ENCODE measurements at places on chromosomes 1 and 21. TPM values are rescaled to one million over a fixed set of nuclear protein-coding genes. Genes with fewer than 3 reads are reported as not detected.
A peak's percentile ranks its signal among the peaks of the same experiment; 100 is the strongest.

Gene MIXL1
- total RNA-seq, result not detected

- no peak for DNase-seq
- peaks cover 55% of the 10 kb centered on the region for H3K4me1 ChIP-seq
- no peaks in the 10 kb centered on the region for H3K27me3 ChIP-seq
- peak overlapping the region; percentile 25 for H3K27ac ChIP-seq
These were observed 8.2 kb downstream of the THRAP3 start for GRCh38 chr1:36232212-36233095.

- peaks cover 5% of the 10 kb centered on the region for H3K36me3 ChIP-seq
- peak overlapping the region; percentile 38 for H3K27ac ChIP-seq
- peak overlapping the region; percentile 95 for H3K4me3 ChIP-seq
- no peaks in the 10 kb centered on the region for H3K27me3 ChIP-seq
- H3K4me1 ChIP-seq, result peaks cover 31% of the 10 kb centered on the region
These were observed 1.1 kb downstream of the DFFB start for GRCh38 chr1:3858231-3858981.

Gene CFAP107
- not detected for total RNA-seq

- peaks cover 78% of the 10 kb centered on the region for H3K27me3 ChIP-seq
- DNase-seq, result no peak
- H3K27ac ChIP-seq, result no peak overlapping the region
- H3K4me3 ChIP-seq, result no peak overlapping the region
- no peaks in the 10 kb centered on the region for H3K36me3 ChIP-seq
These were observed 2.9 kb downstream of the PAX7 start for GRCh38 chr1:18633422-18634155.

DNA sequence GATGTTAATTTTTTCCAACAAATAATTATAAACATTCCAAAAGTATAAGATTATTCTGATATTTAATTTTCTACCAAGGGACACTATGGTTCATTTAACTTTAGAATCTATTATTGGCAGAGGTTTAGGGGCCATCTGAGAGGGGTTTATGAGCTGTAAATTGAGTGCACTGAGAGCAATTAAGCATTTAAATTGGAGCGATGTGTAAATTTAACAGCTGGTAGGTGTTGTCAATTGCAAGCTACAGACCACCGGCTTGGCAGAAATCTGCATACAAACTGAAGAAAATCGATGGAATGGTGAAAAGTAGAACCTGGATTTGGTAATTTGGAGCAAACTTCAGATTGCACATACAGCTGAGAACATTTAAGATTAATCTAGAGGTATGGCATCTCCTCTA, 55.8 kb upstream of the MTF2 start:
- H3K4me1 ChIP-seq, result no peaks in the 10 kb centered on the region
- DNase-seq, result no peak
- H3K27ac ChIP-seq, result no peak overlapping the region
- H3K36me3 ChIP-seq, result no peaks in the 10 kb centered on the region

DNA sequence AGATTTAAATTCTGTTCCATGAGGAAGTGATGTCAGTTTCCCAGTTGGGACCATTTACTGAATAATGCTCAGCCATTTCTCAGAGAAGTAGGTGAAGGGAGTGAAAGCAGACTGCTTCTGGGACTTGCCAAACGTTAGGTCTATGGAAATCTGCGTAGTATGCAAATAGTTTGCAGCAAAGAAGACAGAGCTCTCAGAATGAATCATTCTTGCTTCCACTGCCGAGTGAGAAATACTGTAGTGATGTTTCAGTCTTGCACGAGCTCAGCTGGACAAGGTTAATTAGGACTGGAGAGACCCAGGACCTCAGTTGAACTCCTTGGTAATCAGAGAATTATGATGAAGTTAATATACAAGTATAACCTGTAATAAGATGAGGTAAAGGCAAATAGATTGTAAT, 317.7 kb upstream of the DAB1 start:
- H3K4me3 ChIP-seq, result no peak overlapping the region
- H3K27me3 ChIP-seq, result peaks cover 2% of the 10 kb centered on the region
- no peaks in the 10 kb centered on the region for H3K4me1 ChIP-seq

DNA sequence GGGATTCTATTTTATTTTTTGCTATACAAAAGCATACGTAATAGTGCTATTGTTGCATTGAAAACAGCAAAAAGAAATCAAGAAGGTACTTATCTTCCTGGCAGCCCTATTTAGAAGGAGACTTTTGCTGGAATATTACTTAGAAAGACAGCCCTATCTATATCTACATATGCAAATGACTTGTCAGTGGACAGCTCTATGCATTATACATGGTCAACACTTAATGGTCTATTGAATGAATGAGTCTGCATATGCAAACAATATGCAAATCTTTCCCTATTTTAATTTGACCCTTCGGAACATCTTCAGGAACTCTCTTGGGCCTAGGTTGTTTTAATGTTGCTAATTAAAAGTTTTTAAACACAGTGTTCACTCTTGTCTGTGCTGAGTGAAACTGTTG, 110.8 kb downstream of the PLXNA2 start:
- peaks cover 13% of the 10 kb centered on the region for H3K27me3 ChIP-seq
- H3K4me1 ChIP-seq, result peaks cover 5% of the 10 kb centered on the region
- H3K36me3 ChIP-seq, result no peaks in the 10 kb centered on the region
- H3K27ac ChIP-seq, result no peak overlapping the region
- DNase-seq, result no peak

DNA sequence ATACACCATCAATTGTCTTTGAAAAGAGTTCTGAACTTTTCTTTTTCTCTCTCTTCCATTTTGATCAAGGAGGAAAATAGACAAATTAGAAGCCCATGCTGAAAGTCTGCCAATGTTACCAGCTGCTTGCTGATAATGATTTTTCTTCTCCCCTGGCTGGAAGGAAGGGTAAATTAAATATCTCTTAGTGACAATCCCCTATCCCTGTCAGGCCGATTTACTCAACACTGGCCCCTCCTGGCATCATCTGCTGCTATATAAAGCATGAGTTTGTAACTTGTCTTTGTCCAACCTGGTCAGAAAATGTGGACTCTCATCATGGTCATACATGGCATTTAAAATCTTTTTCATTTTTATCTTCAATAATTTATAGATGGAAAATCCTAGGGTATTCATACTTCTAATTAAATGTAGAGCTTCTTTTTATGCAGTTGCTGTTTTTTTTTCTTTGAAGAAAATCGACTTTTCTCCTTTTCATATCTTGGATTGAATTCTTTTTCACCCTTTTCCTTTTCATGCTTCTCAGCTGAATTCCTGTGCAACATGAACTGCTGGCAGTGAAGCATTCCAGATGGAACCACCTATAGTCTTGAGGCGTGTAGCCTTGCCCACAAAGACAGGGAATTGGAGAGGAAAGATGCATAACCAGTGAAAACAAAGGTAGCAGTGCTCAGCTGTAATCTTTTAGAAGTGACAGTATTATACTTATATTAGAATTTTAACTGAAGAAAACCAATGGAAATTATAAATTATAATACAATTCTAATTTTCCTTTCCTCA, 214.7 kb upstream of the PTGFR start:
- H3K4me3 ChIP-seq, result no peak overlapping the region
- H3K27ac ChIP-seq, result no peak overlapping the region
- peaks cover 11% of the 10 kb centered on the region for H3K27me3 ChIP-seq

GRCh38 chr21:26715878-26716506, 129.2 kb downstream of the ADAMTS1 start:
- peaks cover 3% of the 10 kb centered on the region for H3K4me1 ChIP-seq
- peak; percentile 41 for DNase-seq
- H3K27ac ChIP-seq, result no peak overlapping the region

DNA sequence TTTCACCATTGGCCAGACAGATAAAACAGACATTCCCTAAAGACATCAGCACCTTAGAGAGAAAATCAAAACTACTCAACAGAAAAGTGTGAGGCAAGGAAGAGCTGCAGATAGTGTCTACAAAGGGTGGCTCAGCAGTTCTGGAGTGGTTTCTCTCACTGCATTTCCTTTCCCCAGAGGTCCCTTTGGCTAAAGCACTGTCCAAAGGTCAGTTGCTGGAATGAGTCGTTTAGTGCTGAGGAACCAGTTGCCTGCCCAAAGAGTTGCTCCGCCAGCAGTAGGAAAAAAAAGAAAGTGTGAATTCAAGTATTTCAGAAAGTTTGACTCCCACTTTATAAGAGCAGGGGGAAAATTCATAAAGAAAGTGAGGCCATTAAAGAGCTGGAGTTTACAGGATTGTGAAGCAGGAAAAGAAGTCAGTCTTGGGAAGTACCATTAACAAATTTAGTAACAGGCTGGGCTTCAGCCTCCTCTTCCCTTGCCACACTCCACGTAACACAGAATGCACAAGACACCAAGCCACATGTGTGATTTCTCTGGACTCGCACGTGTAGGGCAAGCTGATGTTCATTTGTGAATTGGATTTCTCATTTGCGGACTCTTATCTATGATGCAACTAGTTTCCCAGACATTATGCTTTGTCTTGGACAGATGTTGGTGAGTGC, 122.2 kb downstream of the RUNX1 start:
- H3K36me3 ChIP-seq, result peaks cover 23% of the 10 kb centered on the region
- H3K27ac ChIP-seq, result peak overlapping the region; percentile 34
- H3K4me1 ChIP-seq, result peaks cover 82% of the 10 kb centered on the region
- DNase-seq, result no peak

Gene REN
- not detected for total RNA-seq

GRCh38 chr1:203673550-203674411, 47.1 kb downstream of the ATP2B4 start:
- H3K27ac ChIP-seq, result peak overlapping the region; percentile 83
- DNase-seq, result peak; percentile 81

Gene DIO1
- total RNA-seq, result not detected

Gene SH2D5
- total RNA-seq, result 0.32 TPM

Gene CR2
- total RNA-seq, result 0.39 TPM

DNA sequence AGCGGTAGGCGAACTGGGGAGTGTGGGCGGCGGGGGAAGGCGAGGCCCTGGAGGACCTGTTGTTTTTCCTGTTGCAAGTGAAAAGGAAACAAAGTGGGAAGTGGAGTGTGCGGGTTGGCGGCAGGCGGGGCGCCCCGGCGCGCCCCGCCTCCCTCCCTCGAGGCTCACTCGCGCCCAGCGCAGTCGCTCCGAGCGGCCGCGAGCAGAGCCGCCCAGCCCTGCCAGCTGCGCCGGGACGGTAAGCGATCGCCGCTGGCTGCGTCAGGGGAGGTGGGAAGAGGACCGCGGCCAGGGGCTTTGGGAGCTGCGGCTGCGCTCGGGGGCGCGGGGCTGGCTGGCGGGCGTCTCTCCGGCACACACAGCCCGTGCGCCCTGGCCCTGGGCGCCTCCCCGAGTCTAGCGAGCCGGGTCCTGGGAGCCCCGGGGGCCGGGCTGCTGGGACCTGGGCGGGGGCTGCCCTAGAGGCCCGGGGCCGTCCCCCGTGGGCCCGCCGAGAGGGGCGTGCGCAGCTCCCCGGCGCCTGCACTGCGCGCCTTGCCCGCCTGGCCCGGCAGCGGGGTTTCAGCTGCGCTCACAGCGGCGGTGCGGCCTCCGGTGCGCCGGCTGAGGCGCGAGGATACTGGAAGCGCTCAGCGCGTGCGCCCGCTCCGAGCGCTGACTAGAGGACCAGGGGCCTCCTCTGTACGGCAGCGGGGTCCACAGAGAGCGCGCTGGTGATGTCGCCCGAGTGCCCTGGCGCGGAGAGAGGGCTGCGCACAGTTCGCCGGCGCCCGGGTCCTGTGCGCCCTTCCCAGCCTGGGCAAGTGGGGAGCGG, at the start of gene PIK3CD:
Gene PIK3CD, plus strand, starts transcription at position 167 of the 814 bp plus-strand sequence. CDS start 58,725 bp downstream, outside the sequence.
- DNase-seq, result peak; percentile 69
- peak within 1 kb of the TSS; percentile 98 for H3K4me3 ChIP-seq
- peak within 1 kb of the TSS; percentile 99 for H3K27ac ChIP-seq
- H3K27me3 ChIP-seq, result no peaks in the 10 kb centered on the region
- H3K36me3 ChIP-seq, result peaks cover 22% of the 10 kb centered on the region

GRCh38 chr1:9626201-9626608, 25.3 kb upstream of the PIK3CD start:
- H3K27me3 ChIP-seq, result peaks cover 2% of the 10 kb centered on the region
- peak overlapping the region; percentile 87 for H3K4me3 ChIP-seq
- peak overlapping the region; percentile 68 for H3K27ac ChIP-seq
- H3K4me1 ChIP-seq, result peaks cover 33% of the 10 kb centered on the region

GRCh38 chr1:31750858-31751510, 13.2 kb downstream of the ADGRB2 start:
- H3K4me1 ChIP-seq, result peaks cover 15% of the 10 kb centered on the region
- peak; percentile 23 for DNase-seq
- H3K4me3 ChIP-seq, result no peak overlapping the region
- H3K36me3 ChIP-seq, result no peaks in the 10 kb centered on the region

GRCh38 chr21:17461582-17461981, 51.3 kb upstream of the CXADR start:
- no peaks in the 10 kb centered on the region for H3K4me1 ChIP-seq
- no peak overlapping the region for H3K27ac ChIP-seq
- no peak for DNase-seq
- H3K4me3 ChIP-seq, result no peak overlapping the region
- no peaks in the 10 kb centered on the region for H3K36me3 ChIP-seq

DNA sequence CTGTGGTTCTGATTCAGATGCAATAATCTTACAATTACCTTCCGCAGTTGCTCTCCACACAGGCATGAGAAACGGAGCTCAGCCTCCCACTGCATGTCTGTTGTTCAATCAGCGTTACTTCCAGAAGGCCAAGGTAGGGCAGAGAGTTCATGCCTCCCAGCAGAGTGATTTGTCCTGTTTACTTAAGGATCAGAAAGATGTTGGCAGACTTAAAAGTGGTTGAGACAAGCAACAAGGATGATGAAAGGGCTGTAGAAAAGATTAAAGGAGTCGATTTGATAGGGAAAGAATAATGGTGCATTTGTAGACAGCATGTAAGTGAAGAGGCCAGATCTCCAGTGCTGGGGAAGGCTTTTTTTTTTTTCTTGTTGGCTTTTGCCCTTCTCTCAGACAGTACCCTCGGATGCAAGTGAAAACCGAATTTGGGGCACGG, 26.6 kb downstream of the ARMH1 start:
- H3K27me3 ChIP-seq, result no peaks in the 10 kb centered on the region
- no peak for DNase-seq
- H3K4me3 ChIP-seq, result no peak overlapping the region

Gene HES5
- total RNA-seq, result 0.14 TPM

DNA sequence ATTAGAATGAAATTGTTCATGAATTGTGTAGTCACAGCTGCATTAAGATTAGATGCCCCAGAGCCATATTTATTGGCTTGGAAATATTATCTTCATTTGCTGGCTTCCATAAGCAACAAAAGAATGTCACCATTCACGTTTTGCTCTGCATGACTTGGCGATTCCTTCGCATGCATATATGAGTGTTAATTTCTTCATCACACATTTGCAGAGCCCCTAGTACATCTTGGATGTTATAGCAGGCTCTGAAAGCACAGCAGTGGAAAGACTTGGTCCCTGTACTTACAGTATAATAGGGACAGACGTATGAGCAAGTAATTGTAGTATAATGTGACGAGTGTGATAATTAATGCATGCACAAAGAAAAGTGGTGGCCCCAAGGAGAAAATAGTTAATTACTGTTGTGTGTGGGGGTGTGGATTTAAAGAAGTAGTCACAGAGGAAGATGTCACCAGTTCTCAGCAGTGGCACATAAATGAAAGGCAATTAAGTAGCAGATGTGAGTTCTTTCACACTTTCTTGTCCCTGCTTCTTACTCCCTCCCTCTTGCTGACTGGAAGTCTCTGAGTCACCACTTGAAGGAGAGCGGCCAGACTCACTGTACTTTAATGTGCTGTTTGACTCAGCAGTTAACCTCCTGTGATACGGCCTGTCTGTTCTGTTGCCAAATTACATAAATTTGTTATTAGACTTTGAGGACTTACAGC, 21.0 kb downstream of the S100A10 start:
- H3K36me3 ChIP-seq, result no peaks in the 10 kb centered on the region
- peak overlapping the region; percentile 58 for H3K27ac ChIP-seq
- H3K4me1 ChIP-seq, result peaks cover 21% of the 10 kb centered on the region

Gene ELAPOR1
- 8.7 TPM for total RNA-seq

Gene TLR5
- 0.21 TPM for total RNA-seq

GRCh38 chr21:38175306-38175705, 81.5 kb upstream of the KCNJ15 start:
- no peaks in the 10 kb centered on the region for H3K36me3 ChIP-seq
- DNase-seq, result no peak

Gene PMVK
- total RNA-seq, result 17.0 TPM

All from activated CD4-positive, alpha-beta T cell treated with anti-CD3 and anti-CD28 coated beads for 36 hours (primary cell).